ENCODE measurements at places on chromosomes 11 and 22.

- no peak for DNase-seq
Measured at GRCh38 chr22:17910561-17911311, 113.6 kb downstream of the MICAL3 start.

DNA sequence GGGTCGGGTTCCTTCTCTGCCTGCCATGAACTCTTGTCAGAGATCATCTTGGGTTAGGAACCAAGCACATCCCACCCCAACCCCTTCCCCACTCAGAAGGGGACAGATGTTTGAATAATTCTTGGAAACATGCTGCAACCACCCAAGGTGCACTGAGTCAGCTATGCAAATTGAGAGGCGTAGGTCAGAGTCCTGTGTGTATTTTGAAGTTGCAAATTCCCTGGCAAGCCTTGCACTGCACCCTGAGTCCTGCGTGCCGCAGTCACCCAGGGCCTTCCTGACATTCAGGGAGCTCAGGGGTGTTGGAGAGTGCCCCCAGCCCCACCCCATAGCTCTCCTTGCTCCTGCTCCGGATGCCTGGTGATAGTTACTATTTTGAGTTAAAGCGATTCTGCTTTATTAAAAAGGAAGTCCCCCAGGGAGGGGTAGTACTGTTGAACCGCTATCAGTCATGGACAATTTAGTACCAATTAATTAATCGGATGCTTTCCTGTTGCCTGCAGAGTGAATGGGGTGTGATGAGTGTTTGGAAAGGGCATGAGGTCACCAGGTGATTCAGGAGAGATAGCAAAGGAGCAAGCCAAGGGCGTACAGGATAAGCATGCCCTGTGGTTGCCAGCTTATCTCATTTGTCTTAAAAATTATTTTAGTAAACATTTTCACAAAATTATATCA is 123.7 kb downstream of the GRIK4 start:
- no peak for DNase-seq

GRCh38 chr11:68925611-68926010 is 21.9 kb downstream of the IGHMBP2 start:
- no peak for DNase-seq

DNA sequence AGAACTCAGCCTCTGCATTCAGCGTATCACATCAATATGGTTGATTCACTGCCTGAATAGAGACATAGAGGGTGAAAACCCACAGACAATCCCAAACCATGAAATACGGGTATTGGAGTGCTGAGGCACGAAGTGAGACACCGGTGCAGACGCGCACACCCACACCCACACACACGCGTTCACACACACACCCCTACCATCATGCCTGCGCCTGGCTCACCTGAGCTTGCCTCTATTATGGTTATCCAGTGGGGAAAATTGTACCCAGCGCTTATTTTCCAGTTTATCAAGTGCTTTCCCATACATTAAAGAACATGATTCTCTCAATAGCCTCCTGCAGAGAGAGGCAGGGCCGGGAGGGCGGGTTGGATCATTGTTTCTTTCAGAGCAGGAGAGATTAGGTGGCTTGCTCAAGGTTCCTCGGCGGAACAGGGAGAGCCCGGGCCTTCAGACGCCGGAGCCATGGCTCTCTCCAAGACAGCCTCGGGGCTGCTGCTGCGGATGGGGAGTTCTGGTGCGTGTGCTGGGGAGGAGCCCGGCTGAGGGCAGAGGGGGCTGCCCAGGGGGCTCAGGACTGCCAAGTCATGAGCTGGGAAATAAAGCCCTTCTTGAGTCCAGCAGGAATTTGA is 78.9 kb upstream of the THY1 start:
- no peak for DNase-seq

DNA sequence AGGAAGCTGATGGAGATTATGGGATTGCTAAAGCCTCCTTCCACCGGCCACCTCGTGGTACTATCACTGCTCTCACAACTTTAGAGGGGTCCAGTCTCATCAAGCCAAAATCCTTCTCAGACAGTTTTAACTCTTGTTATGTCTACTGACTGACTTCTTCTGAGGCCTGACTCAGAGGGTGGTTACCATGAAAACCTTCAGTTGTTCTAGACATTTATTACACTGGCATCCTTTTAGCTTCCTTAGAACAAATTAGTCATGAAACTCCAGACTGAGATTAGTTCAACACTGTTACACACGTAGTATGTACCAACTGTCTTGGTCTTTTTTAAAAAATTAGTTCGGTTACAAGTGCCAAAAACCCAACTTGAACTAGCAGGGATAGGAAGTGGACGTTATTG is 7.5 kb downstream of the DIXDC1 start:
- DNase-seq: no peak

- no peak for DNase-seq
Measured at GRCh38 chr22:27697888-27698287, 103.7 kb downstream of the MN1 start.

DNA sequence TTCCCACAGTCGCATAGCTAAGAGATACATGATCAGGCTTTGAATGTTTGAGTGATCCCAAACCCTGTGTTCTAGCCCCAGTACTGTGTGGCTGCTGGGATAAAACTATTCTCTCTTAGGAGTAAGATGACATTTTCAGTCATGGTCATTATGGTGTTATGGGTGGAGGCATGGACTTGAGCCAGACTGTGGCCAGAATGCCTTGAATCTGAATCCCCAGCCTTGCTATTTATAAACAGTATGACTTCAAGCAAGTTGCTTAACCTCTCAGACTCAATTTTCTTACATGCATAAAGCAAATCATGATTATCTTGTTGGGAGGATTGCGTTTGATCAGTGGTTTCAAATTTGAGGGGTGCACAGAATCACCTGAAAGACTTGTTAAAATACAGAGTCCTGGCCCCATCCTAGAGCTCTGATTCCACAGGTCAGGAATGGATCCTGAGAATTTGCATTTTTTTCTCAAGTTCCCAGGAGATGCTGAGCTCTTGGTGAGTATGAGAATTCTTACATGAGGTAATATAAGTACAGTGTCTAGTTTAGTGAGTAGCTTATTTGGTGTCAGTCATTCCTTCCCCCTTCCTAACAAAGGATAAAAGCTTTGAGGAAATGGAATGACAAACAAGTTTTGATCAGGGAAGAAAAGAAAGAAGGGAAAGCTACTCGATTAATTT is 571.7 kb downstream of the METTL15 start:
- no peak for DNase-seq

- no peak for DNase-seq
Measured at GRCh38 chr11:6260207-6260726, 629 bp downstream of the CCKBR start.

- DNase-seq: no peak
Measured at GRCh38 chr11:70570693-70571395, 172.5 kb downstream of the CTTN start.
